ENCODE measurements at places on chromosomes 7 and 10.

GRCh38 chr7:113521468-113521867, 397.3 kb downstream of the PPP1R3A start:
- DNase-seq: peak; percentile 61

DNA sequence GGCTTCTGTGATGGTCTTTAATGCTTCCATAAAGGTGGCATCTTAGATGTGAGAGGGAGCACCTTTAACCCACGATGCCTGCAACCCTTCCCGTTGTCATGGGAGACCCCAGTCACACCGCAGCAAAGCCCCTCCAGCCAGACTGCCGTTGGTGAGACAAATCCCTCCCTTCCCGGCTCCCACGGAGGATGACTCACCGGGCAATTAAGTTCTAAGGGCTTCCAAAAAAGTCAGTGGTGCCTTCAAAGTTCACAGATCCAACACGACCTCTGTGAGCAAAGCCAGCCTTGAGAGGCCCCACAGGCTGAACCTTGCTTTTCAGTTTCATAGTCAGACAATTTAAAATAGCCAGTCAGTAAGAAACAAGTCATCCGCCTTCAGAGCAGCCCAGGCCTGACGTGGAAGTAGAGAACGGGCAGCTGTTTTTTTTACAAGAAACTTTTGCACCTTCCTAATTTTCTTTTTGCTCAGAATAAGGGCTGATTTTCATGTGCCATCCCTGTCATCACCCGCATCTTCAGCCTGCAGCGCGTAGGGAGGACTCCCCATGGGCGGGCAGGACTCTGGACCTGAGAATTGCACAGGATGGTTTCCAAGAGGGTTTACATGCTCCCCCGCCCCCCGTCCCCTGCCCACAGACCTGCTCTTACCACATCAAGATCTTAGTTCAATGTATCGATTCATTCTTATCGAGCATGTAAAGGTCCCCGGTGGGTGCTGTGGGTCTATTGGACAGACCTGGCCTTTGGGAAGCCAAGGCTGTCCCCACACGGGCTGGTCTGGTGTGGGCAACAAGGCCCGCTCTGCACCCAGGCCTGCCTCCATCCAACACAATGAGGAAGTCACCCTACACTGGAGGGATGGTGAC, 333.9 kb downstream of the DNAJB6 start:
- DNase-seq: no peak

GRCh38 chr7:102432442-102433218, 745 bp upstream of the ORAI2 start:
- DNase-seq: no peak

GRCh38 chr7:102927312-102927933, 14.6 kb downstream of the LRRC17 start:
- no peak for DNase-seq

DNA sequence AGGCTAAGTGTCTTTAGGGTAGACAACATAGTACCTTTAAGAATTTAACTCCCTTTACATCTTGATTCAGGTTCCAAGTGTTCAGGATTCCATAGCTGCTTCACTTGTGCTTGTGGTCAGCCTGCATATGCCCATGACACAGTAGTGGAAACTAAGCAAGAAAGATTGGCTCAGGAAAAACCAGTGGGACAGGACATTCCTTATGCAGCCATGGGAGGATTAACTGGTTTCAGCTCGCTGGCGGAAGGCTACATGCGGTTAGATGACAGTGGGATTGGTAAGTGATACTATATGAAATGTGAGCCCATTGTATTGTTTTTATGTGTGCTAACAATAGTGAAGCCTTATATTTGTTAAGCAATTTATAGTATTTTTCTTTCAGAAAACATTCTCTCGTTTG, 11.3 kb downstream of the FAM221A start:
- DNase-seq: peak; percentile 72

DNA sequence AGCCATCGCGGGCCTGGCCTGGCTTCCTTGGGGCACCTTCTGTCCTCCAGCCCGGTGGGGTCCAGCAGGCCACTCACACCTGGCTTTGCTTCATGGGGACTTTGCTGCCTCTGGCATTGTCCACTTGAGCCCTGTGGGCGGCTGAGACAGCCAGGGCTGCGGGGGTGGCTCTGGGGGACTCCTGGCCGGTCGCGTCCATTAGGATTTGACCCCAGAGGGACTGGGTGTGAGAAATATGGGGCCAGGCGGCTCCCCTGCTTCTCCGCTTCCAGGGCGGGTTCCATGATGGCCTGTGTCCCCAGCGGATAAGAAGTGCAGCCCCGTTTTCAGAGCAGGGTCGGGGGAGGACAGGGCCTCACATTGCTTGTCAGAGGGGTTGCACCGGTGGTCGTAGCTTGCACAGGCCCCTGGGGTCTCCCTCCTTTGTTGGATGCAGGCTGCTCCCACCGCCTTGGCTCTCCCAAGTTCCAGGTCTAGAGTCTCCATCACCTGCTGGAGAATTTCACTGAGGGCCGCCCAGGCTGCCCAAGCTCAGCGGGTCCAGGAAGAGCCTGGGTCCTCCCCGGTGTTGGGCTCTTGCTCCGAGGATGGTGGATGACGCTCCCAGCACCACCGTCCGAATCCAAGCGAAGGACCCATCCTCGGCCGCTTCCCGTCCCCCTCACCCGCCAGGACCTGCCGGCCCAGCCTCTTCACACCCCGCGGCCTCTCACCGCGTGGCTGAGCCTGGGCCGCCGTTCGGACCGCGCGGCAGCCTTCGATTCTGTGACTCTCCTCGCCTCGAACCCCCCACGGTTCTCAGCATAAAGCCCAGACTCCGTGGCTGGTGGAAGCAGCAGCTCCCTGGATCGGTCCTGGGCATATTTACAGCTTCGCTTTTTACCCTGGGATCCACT, 140.1 kb downstream of the DYNC2I1 start:
- no peak for DNase-seq

GRCh38 chr10:49335364-49335972, 36.5 kb downstream of the C10orf71 start:
- no peak for DNase-seq

- no peak for DNase-seq
These were observed 203.8 kb upstream of the ZMIZ1 start for GRCh38 chr10:78864761-78865537.

- DNase-seq: no peak
These were observed 207.3 kb downstream of the CXCL12 start for GRCh38 chr10:44177610-44178009.

DNA sequence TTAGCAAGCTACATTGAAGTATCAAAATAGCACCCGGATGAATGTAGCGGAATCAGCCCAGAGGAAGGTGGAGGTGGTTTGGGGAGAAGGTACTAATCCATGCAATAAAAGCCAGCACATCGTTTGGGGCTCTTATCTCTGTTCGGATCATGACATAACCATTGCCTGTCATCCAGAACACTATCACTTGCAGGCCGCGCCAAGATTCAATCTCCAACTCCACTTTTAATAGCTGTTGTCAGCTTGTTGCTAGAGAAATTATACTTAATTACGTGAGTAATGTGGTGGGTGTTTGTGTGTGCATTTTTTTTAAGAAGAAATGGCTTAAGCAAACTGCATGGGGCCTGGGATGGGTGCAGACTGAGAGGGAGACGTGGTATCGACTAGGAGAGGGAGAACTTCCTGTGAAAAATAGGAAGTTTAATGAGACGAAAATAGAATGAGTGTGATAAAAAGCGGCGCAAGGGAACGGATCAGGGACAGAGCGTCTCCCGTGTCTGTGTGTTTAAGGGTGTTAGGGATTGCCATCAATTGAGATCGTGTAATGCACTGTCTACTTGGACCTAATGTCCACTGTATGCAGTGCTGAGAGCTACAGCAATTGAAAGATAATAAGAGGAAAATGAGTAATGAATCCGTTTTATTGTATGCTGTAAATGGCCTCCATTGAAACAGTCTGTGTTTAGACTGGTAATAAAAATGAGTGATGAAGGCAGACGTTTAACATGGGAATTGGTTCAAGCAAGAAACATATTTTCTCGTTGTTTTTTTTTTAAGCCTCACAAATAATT, 27.6 kb upstream of the SFMBT2 start:
- DNase-seq: no peak

DNA sequence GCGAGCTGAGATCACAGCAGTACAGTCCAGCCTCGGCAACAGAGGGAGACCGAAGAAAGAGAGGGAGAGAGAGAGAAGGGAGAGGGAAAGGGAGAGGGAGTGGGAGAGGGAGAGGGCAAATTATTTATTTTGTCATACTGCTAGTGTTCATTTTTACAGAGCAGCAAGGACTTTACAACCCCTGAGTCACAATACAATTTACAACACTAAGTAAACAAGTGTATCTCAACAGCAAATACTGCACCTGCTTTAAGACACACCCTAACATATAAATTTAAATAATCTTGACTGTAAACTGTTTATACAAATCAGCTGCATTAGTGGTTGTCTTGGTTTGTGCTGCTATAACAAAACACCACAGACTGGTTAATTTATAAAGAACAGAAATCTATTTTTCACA, 27.2 kb downstream of the HTR5A start:
- no peak for DNase-seq

GRCh38 chr7:148700661-148701064, 2.0 kb downstream of the CUL1 start:
- DNase-seq: peak; percentile 39

- no peak for DNase-seq
These were observed 99.7 kb downstream of the PAXIP1 start for GRCh38 chr7:154903083-154903731.

- no peak for DNase-seq
These were observed 30.4 kb downstream of the LEP start for GRCh38 chr7:128271471-128271941.

- DNase-seq: no peak
These were observed 749.8 kb downstream of the TNS3 start for GRCh38 chr7:46832136-46832535.

GRCh38 chr10:83582407-83583095, 556.8 kb upstream of the GHITM start:
- no peak for DNase-seq

GRCh38 chr10:43024524-43024923, 52.3 kb upstream of the RET start:
- DNase-seq: no peak
